ENCODE measurements at places on chromosomes 7 and 10. TPM values are rescaled to one million over a fixed set of nuclear protein-coding genes. Genes with fewer than 3 reads are reported as not detected.

DNA sequence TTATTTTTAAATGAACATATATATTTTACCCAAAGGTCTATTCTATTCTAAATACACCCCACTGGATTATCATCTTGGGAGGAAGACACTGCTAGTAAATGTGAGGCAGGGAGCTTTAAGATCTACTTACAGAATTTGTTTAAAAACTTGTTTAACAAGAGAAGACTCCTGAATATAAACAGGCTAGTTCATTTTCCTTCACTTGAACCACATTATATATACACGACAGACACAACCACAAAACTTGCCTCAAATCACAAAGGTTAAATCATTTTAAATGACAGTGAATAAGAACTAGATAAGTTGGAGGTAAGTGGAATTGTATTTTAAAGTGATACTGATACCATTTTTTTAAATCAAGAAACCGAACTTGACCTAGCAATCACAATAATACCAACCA is 109.2 kb downstream of the ATE1 start:
- DNase-seq = no peak

GRCh38 chr10:29823553-29824080 is 188.8 kb upstream of the SVIL start:
- no peak for DNase-seq

DNA sequence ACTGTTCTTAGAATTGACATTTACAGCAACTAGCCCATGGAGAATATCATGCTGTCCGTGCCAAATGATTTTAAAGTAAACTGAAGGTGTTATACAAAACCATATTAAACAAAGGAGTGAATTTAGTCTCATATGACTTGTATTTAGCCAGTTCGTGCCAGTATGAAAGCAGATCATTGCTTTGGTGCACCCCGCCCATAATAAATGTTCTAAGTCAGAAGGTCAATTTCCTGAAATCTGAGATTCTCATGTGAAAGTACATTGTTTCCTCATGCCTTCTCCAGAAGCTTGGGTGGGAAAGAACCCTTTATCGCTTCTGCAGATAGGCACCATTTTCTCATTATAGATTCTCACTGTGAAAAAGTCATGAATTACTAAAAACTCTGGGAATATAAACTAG is 106.4 kb downstream of the CAMK1D start:
- DNase-seq = no peak

C10orf71 gene
- not detected for total RNA-seq

ANXA8L1 gene
- total RNA-seq = 64.8 TPM

VAX1 gene
- not detected for total RNA-seq

- no peak for DNase-seq
These were observed 140.9 kb downstream of the ADCYAP1R1 start for GRCh38 chr7:31192986-31193385.

- DNase-seq = no peak
These were observed 155.4 kb downstream of the ADK start for GRCh38 chr10:74306227-74306982.

GRCh38 chr7:100431286-100431735 is 1.7 kb downstream of the MEPCE start:
- no peak for DNase-seq

KLF14 gene
- not detected for total RNA-seq

- DNase-seq = no peak
These were observed 162.6 kb upstream of the CDCA7L start for GRCh38 chr7:22108151-22108845.

GRCh38 chr10:33277135-33277536 is 57.3 kb downstream of the NRP1 start:
- peak; percentile 29 for DNase-seq

GRCh38 chr7:141301544-141301943 is 227.7 kb downstream of the TMEM178B start:
- DNase-seq = no peak

SPDYE6 gene
- not detected for total RNA-seq

GRCh38 chr7:120131096-120131839 is 141.7 kb upstream of the KCND2 start:
- DNase-seq = no peak

DNA sequence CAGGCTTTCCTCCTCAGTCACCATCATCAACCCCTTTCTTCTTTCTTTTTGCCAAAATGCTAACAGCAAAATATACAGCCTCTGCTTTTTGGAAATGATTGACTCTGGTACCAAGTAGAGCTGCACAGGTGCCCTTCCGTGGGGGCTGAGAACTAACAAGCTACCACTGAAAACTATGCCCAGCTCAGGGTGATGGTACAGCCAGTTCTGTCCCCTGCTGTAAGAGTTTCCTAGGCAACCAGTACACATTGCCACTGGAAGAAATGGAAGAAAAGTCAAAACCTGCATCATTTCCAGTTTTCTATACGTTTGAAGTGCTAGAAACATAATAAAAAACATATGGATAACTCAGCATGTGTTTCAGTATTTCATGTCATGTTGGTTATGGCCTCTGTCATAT is 297.5 kb downstream of the PRKG1 start:
- no peak for DNase-seq

CYP3A4 gene
- 0.60 TPM for total RNA-seq

CPXM2 gene
- 14.7 TPM for total RNA-seq

DCLRE1C gene
- total RNA-seq = 6.0 TPM

SLC16A9 gene
- total RNA-seq = 0.95 TPM

- DNase-seq = no peak
These were observed 2.7 kb upstream of the CDCA7L start for GRCh38 chr7:21948364-21948763.

DNA sequence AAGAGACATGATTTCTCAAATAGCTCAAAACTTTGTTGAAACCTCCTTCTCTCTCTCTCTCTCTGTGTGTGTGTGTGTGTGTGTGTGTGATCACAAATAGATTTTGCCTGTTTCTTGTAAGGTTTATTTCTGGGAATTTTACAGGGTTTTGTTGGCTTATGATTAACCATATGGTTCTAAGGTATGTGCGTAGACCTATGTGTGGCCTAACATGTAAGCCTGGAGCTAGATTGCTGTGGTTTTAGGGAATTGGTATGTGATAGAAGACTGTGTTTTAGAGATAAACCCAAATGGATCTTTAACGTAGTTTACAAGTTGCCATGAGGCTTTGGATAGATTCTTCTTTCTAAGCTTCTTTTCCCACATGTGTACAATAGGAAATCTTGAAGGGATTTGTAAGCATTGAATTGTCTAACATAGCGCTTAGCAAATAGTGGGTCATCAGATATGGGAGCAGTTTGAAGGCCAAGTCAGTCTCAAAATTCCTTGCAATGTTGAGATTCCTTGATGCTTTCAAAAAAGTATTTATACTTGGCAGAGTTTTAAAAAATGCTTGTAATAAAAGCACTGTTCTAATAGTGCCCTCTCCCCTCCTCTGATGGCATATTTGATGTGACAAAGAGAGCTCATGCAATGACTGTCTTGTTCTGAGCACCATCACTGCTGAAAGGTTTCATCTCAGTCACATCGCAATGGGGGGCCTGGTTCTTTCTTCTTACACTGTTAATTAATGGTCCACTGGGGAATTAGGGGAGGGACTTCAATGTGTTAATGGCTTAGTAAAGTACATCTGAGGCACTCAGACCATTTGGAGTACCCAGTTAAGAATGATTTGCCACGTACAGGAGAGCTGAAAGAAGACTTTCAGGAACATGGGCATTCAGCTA is 118.2 kb downstream of the SNX10 start:
- DNase-seq = no peak

ANAPC16 gene
- total RNA-seq = 97.6 TPM

GHRHR gene
- total RNA-seq = not detected

DNA sequence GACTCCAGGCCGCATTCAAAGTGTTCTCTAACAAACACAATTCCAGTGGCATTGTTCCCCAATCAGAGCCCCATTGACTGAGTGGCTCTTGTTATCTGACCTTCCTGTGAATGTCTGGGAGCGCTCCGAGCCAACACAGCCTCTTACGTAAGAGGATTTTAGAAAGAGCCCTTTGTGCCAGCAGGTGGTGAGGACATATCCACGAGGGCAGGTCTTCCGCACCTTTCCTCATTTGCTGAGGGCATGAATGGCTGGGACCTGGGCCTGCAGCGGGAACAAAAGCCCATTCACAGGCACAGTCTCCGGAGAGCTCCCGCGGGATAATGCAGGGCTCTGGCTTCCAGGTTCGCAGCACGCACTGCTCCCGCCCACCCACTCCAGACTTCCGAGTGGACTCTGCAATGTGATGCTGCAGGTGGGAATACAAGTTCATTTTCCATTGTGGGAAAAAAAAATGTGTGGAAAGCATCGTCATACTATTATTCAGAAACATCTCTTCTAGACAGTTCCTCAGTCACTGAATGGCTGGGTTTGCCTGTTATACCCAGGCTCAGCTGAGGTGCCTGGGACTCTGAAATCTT is 295.0 kb upstream of the IGFBP3 start:
- DNase-seq = no peak

DNA sequence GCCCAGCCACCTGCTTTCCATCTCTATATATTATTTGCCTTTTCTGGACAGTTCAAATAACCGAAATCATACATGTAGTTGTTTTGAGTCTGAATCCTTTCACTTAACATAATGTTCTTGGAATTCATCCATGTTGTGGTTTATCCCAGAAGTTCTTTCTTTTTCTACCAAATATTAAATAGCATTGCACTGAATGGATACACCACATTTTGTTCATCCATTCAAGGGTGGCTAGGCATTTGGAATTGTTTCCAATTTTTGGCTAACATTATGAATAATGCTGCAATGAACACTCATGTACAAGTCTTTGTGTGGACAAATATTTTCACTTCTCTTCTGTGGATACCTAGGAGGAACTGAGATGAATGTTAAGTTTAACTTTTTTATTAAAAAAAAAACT is 18.0 kb downstream of the DNAJC1 start:
- no peak for DNase-seq

TACC2 gene
- 26.3 TPM for total RNA-seq

CFAP46 gene
- not detected for total RNA-seq

ZNF239 gene
- total RNA-seq = 1.3 TPM

DNA sequence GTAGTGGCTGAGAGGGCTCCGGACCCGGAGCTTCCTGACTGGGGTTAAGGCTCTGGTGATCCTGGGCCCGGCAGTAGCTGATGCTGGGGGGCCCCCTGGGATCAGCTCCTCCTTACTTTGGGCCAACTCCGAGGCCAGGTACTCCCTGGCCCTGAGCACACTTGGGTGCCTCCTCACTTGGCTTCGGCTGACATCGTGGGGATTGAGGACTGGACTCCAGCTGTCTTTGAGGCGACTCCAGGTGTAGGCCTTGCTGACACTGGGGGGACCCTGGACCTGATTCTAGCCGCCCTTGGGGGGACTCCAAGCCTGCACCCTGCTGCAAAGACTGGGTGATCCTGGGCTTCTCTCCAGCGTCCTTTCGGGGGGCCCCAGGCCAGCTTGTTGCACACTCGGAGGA is 170.5 kb downstream of the HIBADH start:
- no peak for DNase-seq

MSMB gene
- total RNA-seq = not detected

FBXL13 gene
- 4.9 TPM for total RNA-seq

DNA sequence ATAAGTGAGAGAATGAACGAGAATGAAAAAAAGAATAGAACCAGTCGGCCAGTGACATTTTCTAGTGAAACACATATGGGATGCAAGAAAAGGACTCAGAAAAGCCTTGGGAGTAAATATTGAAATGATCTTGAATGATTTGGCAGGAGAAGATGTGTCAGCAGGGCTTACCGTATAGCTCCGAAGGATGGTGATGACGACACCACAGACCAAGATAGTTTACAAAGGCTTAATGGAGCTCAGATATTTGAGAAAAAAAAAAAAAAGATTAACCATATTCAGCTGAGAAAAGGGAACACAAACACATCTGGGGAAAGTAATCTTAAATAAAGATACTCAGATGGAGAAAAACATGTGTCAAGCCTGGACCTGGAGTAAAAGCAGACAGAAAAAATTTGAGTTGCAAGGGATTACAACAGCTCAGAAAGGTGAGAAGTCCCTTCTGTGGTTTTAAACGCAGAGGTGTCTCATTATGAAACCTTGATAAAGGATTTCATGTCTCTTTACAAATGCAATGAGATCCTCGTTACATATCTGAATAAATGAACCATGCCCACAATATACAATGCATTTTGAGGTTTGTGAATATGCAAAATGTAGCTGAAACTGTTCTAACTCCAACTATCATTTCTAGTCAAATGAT is 36.0 kb downstream of the DNAJB9 start:
- no peak for DNase-seq

DNA sequence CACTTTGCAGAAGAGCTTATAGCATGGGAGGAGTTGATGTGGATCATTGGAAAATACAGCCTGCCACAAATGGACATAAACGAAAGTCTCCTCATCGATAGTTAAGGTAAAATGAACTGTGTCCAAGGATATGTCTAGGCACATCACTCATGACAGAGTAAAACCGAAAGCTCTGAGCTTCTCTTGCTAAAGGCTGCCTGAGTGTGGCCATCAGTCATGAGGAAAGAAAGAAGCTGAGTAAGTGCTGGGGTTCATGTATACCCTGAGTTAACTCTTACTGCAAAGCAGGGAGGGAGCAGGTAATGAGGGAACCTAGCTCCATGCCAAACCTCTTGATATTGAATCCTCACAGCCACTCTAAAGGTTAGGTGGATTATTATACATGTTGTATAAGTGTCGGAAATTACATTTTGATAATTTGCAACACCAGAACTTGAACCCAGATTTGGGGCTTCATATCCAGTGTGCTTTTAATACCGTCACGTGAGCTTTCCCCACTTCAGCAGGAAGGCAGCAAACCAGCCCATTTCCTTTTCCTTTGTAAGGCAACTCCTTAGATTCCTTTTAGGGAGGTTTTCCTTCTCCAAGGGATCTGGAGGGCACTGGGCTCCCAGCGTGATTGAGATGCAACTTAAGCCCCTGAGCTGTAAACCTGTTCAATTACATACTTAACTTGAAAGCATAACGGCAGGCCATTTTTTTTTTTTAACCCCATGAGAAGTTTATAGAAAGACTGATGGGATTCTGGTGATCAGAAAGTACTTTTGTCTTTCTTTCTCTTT is 215.0 kb downstream of the PHF14 start:
- no peak for DNase-seq

CCDC146 gene
- 6.5 TPM for total RNA-seq

DIP2C gene
- total RNA-seq = 29.9 TPM

- DNase-seq = no peak
These were observed 83.2 kb downstream of the GATA3 start for GRCh38 chr10:8137726-8138125.

DNA sequence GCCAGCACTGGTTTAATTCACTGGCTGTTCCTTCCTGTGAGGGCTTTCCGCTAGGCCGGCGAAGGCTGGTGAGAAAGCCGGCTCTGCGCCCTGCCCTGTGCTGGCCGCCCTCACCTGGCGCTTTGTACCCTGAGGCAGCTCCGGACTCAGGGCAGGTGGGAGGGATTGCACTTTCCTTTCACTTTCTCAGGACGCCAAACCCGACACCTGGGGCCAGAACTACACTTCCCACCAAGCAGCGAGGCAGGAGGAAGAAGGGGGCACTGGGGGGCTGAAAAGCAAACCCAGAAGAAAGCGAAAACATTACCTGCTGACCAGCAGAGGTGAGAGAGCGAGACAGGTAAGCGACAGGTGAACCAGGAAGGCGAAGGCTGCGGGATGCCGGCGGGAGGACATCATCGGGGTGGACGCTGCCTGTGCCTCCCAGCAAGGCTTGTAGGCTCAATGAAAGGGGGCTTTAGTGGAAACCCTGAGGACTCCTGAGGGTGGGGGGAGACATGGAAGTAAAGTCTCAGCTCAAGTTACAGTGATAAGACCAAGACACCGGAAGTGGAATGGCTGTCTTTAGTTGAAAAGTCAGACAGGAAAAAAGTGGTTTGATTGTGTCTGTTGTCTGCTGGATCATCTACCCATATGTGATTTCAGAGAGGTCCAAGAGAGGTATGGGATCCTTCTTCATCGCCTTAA is at the start of gene RAB19:
Gene RAB19 (plus strand): TSS at position 181 of the 687 bp plus-strand sequence. CDS start 3,589 bp downstream, outside the sequence.
- no peak for DNase-seq

GRCh38 chr10:17872191-17873091 is 63.3 kb downstream of the MRC1 start:
- no peak for DNase-seq

GRCh38 chr10:35219292-35219691 is 92.6 kb downstream of the CREM start:
- no peak for DNase-seq
